ENCODE measurements at places on chromosomes 5 and 9.

DNA sequence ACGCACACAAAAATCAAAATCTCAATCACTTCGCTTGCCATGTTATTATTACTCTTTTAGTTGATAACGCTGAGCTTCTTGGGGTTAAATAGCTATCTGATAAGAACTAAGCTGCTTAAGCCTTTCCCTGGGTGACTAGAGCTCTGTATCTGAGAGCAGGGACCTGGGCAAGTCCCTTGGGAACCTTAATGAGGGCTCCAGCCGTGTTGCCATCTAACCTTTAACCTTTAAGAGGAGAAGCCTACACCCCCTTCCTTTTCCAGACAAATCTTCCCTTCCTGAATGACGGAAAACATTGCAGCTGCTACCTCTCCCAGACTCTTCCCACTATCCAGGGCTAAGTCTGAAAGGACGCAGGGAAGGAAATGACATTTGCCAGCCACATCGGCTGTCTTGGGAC, 216.5 kb upstream of the RAI14 start:
- no peak for DNase-seq

DNA sequence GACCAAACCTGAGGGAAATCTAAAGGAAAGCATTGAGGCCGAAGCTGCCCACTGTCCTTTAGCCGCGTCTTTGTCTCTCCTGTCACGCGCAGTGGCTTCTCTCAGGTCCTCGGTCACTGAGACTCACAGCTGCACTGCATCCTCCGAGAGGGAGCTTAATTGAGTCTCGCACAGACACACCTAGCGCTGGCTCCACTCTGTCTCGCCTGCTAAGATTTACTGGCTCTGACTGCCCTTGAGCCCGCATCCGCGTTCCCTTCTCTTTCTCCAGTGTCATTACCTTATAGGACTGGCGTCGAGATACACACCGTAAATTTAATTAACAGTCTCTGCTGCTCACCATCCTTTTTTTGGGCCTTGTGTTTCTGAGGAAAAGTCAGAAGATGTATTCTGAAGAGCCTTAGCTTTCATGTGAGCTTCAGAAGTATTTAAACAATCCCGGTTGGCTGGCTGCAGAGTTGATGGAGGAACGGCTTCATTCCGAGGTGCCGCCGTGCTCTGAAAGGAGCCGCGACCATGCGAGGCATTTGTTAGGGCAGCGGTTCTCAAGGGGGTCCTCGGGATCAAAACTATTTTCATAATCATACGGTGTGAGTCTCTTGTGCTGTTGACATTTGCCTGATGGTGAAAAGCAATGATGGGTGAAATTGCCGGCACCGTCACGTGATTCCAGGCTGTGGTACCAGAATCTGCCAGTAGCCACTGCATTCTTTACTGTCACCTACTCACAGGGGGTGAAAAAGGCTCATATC, 58.3 kb downstream of the GPR107 start:
- DNase-seq = no peak

DNA sequence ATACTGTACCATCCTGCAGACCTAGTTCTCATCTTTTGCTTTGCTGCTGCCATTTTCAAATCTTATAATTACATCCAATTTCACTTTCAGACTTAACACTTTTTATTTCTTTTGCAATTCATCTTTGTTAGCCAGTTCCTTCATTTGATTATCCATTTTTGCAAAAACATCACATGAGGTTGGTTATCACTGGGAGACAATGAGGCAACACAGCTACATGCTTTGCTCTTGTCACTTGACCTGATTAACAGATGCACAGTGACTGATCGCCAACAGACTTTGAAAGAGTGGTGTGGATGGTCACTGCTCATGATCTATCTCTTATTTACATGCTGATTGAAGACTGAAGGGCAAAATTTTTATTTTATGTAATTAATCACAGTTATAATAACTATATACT, 17.0 kb upstream of the RNF20 start:
- no peak for DNase-seq

- no peak for DNase-seq
These were observed 12.0 kb downstream of the CAMSAP1 start for GRCh38 chr9:135895202-135895848.

DNA sequence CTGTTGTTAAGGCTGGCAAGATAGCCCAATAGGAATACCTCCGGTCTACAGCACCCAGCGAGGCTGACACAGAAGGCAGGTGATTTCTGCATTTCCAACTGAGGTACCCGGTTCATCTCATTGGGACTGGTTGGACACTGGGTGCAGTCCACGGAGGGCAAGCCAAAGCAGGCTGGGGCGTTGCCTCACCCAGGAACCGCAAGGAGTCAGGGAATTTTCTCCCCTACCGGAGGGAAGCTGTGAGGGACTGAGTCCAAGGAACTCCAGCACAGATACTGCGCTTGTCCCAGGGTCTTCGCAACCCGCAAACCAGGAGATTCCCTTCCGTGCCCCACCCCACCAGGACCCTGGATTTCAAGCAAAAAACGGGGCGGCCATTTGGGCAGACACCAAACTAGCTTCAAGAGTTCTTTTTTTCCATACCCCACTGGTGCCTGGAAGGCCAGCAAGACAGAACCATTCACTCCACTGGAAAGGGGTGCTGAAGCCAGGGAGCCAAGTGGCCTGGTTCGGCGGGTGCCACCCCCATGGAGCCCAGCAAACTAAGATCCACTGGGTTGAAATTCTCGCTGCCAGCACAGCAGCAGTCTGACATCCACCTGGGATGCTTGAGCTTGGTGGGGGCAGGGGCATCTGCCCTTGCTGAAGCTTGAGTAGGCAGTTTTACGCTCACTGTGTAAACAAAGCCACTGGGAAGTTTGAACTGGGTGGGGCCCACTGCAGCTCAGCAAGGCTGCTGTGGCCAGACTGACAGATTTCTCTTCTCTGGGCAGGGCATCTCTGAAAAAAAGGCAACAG, 647.2 kb downstream of the BNC2 start:
- DNase-seq = no peak

DNA sequence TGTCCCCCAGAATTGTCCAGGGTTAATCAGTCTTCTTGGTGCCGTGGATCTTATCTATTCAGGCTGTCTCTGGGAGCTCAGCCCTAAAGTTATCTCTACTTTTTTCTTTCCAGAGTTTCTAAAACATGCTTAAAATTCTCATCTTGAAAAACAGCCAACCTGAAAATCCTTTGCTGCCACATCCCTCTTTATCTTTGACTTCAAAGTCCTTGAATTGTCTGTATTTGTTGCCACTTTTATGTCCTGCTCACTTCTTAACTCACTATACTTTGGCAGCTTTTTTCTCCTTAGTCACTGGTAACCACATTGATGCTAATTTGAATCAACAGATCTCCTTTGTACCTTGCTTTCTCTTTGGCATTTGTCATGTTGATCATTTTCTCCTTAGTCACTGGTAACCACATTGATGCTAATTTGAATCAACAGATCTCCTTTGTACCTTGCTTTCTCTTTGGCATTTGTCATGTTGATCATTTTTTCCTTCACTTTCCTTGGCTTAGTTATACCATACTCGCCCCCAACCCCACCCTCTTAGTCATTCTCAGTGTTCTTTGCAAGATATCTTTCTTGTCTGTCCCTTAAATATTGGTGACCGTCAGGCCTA, 8.5 kb downstream of the DMXL1 start:
- DNase-seq = no peak

DNA sequence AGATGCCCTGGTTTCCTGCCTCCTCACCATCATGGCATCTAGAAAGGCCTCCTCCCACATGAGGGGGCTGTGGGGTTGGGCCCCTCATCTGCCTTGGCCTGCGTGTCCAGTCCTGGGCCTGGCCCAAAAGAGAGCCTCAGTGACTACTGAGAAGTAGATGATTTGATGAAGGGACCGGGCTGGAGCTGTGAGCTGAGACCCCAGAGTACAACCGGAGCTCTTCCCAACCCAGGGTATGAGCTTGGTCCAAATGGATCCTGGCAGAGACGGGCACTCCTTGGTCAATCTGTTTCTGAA, 62.9 kb downstream of the FGF18 start:
- no peak for DNase-seq

- no peak for DNase-seq
These were observed 181.1 kb upstream of the SPEF2 start for GRCh38 chr5:35436400-35437057.

DNA sequence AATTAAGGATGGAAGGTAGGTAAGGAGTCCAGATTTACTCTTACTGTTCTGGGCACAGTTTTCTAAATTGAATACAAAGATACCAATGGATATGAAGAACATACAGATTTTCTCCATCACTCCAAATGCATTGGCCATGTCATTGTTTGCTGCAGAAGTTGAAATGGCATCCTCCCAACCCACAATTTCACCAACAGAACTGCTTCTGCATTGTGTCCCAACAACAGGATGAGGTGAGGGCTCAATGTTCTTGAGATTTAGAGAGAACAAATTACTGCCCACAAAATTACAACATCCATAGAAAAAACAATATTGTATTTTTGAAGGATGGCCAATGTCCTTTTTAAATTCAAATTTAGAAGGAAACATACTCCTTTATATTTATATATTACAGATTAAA, 88.9 kb downstream of the NUDT12 start:
- no peak for DNase-seq

GRCh38 chr5:40683305-40683704, 3.6 kb downstream of the PTGER4 start:
- DNase-seq = no peak

GRCh38 chr9:137866226-137867141, 11.1 kb upstream of the CACNA1B start:
- no peak for DNase-seq

DNA sequence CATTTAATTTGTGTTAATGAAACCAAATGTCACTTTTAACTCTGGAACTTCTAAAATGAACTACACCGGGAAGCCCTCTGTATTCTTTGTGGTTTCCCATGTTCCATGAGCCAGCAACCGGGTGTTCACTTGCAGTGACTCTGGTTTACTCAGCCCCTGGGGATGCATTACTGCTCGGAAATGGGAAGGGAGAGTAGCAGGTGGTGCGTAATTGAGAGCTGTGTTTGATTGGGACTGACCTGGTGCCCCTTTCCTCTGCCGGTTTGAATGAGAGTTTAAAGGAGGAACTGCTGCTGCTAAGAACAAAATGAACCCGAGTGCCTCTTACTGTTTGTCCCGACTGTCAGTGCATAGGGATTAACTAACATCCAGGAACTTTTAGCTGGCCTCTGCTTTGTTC, 100.1 kb upstream of the DHFR start:
- DNase-seq = no peak

- DNase-seq = peak; percentile 66
These were observed 153.7 kb downstream of the MEF2C start for GRCh38 chr5:88729084-88729828.

GRCh38 chr9:113538701-113539430, 75.3 kb downstream of the RGS3 start:
- DNase-seq = no peak

- no peak for DNase-seq
These were observed 124.5 kb upstream of the NFIB start for GRCh38 chr9:14438232-14439021.

DNA sequence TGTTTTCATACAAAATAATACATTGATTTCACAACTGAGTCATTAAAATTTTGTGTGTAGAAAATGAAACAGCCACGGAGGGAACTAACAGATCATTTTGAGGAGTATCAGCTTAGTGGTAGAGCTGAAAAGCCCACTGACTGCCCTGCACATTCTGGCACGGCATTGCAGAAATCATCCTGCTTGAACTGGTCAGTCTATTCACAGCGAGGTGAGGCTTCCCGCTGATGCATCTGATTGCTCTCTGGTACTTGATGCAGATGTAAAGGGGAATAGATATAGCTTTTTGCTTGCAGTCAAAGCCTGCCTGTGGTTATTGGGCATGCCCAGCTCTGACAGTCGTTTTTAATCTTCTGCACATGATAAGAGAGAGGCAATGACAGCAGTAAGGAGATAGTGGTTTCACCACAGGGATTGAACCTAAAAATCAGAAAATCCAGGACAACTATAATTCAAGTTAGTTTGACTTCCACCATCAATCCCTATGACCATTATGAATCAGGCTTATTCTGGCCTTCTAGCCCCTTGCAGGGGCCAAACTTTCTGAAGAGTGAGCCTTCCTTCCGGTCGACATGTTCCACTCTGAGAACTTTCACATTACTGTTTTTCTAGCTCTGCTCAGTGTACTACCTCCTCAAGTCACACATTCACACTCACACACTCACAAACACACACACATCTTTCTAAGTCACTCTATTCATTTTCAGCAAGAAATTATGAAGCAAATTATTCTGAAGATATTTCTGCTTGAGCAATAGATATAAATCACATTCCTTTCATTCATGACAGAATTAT, 782.8 kb upstream of the NUDT12 start:
- no peak for DNase-seq

DNA sequence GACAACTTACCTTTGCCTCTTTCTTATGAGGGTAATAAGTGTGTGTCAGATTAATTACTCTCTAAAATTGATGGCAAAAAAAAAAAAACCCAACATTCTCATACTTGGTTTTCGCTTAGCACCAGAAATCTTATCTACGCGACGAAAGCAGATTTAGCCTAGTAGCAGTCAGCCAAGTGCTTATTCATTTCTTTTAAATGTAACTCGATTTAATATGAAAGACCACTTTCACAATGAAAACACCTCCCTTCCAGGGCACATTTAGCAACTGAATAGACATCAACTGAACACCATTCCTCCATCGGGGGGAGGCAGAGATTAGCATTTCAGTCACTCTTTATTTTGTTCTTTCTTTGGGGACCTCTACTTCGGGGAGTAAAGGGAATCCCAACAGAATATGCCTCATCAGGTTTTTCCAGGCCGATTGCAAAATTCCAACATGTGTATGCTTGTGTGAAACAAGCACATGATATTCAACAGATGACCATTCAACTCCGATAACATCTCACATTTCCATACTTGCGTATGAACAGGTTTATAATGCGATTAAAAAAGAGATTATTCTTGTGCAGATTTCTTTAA, 124.1 kb upstream of the RETREG1 start:
- no peak for DNase-seq

- DNase-seq = no peak
These were observed 2.0 kb upstream of the PFN3 start for GRCh38 chr5:177402271-177403043.

DNA sequence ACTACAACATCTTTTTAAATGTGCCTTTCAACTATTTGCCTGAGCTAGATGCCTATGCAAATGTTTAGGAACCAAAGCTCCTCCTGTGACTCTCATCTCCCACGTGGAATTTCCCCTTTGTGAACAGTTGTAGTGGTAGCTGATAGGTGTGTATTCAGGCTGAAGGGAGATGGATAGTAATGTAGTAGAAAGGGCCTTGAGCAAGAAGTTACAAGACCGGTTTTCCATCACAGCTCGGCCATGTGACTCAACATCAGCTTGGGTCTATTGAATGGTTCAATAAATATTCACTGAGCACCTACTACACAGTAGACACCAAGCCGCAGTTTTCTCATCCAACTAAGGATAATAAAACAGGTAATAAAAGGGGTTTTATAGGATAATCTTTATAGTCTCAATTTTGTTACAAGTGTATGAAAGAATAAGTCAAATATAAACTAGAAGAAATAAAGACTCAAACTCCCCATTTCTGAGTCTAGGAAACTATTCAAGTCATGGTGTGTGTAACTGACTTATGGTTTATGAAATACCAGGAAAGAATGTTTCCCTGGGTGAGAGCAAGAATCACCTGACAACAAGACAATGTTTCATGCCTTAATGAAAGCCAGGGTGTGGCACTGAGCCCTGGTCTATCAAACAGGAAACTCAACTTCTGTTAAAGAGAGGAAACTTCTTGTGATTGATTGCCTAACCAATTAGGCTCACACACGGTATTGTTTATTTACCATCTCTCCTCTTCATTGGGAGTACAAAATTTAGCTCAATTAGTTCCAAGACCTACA, 187.1 kb upstream of the SPEF2 start:
- no peak for DNase-seq

Measured in amniotic stem cell (primary cell).